LNCaP clone FGC (cell line): ENCODE measurements at places on chromosomes 16 and 17.

- DNase-seq = no peak
Observed at GRCh38 chr16:1258906-1259759, 3.3 kb downstream of the TPSD1 start.

- no peak for DNase-seq
Observed at GRCh38 chr17:79945591-79946255, 89.9 kb downstream of the TBC1D16 start.

DNA sequence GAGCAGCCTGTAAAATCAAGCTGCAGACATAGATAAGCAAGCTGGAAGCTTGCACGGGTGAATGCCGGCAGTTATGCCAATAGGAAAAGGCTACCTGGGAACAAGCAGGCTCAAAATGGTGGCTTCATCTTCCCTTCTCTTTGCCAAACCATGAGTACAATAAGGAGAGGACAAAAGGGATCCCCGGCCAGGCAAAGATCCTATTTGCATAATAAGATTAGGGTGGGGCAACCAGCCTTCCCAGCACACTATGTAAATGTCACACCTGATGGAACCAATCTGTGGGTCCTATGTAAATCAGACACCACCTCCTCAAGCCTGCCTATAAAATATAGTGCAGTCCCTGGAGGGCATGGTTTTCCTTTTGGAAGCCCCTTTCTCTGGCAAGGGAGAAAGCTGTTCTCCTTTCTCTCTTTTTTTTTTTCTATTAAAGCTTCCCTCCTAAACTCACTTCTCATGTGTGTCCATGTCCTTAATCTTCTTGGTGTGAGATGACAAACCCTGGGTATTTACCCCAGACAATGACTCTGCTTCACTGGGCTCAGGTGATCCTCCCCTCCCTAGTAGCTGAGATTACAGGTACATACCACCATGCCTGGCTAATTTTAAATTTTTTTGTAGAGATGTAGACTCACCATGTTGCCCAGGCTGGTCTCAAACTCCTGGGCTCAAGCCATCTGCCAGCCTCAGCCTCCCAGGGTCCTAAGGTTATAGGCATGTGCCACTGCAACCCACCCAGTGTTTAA is 44.2 kb downstream of the PSMD12 start:
- no peak for DNase-seq

GRCh38 chr17:81878294-81878693 is 7.2 kb upstream of the ARHGDIA start:
- DNase-seq = no peak

DNA sequence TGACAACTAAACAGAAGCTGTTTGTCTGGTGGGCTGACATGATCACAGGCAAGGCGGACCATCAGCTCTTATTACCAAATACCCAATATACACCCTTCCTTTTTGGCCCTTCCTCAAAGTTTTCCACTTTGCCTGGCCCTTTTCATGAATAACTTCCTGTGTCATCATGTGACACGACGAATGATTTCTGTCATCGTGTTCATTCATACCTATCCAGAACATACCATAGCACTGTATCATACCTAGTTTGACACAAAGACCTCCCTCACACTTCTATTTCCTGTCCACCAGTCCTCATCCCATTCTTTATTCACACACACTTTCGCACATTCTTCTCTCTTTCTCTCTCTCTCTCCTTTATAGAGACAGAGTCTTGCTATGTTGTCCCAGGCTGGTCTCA is 131.8 kb downstream of the STX8 start:
- DNase-seq = no peak

GRCh38 chr16:66399031-66399430 is 28.1 kb upstream of the BEAN1 start:
- DNase-seq = no peak

- no peak for DNase-seq
Observed at GRCh38 chr16:57939872-57940224, 31.1 kb downstream of the CNGB1 start.

- DNase-seq = no peak
Observed at GRCh38 chr17:64457156-64457555, 8.2 kb downstream of the MILR1 start.

DNA sequence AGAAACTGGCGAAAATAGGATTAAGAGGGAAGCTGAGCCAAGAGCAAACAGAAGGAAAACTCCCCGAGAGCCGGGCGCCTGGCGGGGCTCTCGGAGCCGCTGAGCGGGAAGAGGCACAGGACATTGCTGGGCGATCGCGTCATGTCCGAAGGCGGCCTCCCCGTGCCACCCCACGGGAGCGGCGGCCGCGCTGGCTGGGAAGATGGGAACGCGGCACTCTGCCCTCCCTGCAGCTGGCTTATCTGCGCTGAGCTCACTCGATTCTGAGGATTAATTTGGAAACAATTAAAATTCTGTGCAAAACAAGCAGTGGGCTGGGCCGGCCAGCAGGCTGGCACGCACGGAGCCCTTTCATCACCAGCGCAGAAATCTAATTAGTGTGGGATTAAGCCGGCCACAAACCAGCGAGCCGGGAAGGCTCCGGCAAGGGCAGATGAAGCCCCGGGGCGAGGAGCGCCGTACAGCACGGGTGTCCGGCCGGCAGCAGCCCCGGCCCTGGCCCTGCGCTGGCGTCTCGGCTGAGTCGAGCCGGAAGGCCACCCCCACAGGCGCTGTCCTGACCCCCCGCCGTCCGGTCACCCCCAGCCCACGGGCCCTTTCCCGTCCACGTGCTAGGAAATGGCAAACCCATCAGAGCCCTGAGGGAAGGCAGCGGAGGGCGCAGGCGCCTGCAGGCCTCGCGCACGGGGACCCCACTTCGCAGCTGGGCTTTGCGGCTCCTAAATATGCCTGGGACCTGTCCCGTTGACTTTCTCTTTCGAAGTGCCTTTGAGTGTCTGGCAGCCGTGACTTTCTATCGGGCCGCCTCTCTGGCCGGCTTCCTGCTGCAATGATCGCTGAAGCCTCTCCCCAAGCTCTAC is 37.9 kb downstream of the SOX8 start:
- DNase-seq = no peak

- no peak for DNase-seq
Observed at GRCh38 chr17:28725166-28725659, 820 bp downstream of the TLCD1 start.

GRCh38 chr17:39568702-39569101 is 39.0 kb downstream of the NEUROD2 start:
- DNase-seq = no peak

DNA sequence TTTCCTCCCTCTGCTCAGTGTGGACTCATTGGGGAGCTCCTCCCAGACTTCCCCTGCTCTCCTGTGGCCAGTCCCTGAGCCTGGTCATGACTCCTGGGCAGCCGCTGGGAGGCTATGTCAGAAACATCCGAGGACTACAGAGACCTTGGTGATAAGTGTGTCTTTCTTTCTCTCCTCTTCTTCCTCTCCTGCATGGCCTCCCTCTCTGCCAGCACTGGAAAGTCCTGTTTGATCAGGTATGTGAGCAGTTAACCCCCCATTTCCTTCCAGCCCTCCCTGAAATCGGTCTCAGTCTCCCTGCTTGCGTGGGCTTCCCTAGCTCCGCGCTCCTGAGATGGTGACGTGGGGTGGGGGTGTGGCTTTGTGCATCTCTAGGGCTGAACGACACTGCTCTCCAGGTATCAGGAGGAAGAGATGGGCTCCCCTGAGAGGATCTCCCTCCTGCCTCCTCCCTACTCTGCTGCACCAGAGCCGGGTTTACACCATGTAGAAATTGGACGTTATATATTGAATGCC is 2.1 kb downstream of the RHBDL3 start:
- DNase-seq = no peak

GRCh38 chr16:30421010-30421409 is 8.8 kb downstream of the DCTPP1 start:
- DNase-seq = no peak

- DNase-seq = no peak
Observed at GRCh38 chr17:59139939-59140338, 15.0 kb downstream of the SKA2 start.

- DNase-seq = no peak
Observed at GRCh38 chr17:79152636-79153035, 78.0 kb downstream of the ENGASE start.

- DNase-seq = peak; percentile 56
Observed at GRCh38 chr16:66510298-66510697, 39.6 kb downstream of the TK2 start.

- no peak for DNase-seq
Observed at GRCh38 chr17:12104831-12105230, 84.2 kb downstream of the MAP2K4 start.

GRCh38 chr17:76182016-76182764 is 41.1 kb upstream of the FOXJ1 start:
- DNase-seq = peak; percentile 90

- no peak for DNase-seq
Observed at GRCh38 chr16:73143002-73143401, 95.1 kb upstream of the ZFHX3 start.

- peak; percentile 6 for DNase-seq
Observed at GRCh38 chr17:9755083-9755482, 36.3 kb downstream of the DHRS7C start.

DNA sequence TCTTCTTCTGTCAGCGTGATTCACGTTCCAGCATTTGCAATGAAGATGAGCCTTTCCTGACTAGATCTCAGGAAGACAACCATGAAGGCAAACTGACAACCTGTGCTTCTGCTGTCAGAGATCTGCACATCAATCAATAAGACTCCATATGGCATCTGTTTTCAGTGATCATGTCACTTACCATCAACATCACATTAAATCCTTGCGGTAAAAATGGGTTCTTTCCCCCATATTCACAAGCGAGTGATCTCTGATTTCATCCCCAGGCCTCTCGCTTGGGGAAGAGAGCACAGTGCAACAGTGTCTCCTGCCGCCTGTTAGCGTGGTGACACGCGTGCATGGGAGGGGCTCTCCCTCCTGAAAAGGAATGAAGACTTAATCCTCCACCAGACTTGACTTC is 11.1 kb downstream of the NACA2 start:
- DNase-seq = no peak

DNA sequence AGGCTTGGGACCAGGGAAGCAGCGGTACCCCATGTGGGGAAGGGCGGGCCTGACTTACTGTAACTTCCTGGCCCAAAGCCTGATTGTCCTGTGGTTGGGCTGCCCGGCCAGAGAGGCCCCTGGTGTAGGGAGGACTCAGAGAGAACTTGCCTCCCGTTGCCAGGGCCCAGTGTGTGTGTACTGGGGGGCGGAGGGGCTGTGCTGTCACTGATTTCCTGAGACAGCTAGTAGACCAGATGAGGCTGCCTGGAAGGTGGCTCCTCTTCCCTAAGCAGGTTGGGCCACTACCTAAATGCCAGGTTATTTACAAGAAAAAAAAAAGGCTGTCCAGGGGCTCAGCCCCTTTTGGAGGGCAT is 16.7 kb downstream of the SOCS3 start:
- no peak for DNase-seq
